ENCODE measurements at places on chromosomes 12 and 14. TPM values are rescaled to one million over a fixed set of nuclear protein-coding genes. Genes with fewer than 3 reads are reported as not detected.

The CACNA2D4 gene
- 6.0 TPM for total RNA-seq

The KRT83 gene
- total RNA-seq: not detected

The HVCN1 gene
- total RNA-seq: 10.5 TPM

The RASSF9 gene
- not detected for total RNA-seq

The AMDHD1 gene
- total RNA-seq: 2.2 TPM

The SCN8A gene
- total RNA-seq: 0.79 TPM

The DIO2 gene
- total RNA-seq: not detected

All from activated T-cell treated with anti-CD3 and anti-CD28 coated beads, Interleukin-2, amount 50 U/mL, for 72 hours (primary cell).